ENCODE measurements at places on chromosomes 12 and 14.

GRCh38 chr12:112001576-112001975, 11.4 kb downstream of the TMEM116 start:
- no peak for DNase-seq

DNA sequence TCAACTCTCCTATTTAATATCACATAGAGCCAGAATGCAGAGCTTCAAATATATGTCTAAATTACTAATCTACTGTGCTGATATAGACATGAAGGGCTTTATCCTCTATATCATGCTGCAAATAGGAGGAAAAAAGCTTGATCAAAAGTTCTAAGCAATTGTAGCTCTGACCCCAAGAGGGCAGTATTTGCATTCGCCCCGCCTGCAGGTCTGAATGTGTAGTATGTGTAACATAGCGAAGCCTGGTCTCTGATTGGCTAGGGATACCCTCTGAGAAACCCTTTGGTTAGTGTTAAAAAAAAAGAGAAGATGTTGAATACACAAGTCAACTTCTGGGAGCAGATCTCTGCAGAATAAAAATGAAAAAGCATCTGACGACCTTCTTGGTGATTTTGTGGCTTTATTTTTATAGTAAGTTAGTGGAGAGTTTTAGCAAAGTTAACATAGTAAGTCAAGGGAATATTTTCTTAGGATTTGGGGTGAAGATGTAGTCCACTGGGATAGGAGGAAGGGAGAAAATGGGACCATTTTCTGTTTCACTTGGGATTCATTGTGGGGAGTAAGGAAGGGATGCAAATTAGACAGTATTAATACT, 151.6 kb upstream of the OR4E1 start:
- peak; percentile 8 for DNase-seq

GRCh38 chr12:97639702-97640101, 177.1 kb downstream of the RMST start:
- no peak for DNase-seq

- no peak for DNase-seq
Measured at GRCh38 chr12:116881325-116881876, at the start of gene HRK. Gene HRK, minus strand, starts transcription at chr12:116881441. Its CDS starts 134 bp downstream, at chr12:116881307.

DNA sequence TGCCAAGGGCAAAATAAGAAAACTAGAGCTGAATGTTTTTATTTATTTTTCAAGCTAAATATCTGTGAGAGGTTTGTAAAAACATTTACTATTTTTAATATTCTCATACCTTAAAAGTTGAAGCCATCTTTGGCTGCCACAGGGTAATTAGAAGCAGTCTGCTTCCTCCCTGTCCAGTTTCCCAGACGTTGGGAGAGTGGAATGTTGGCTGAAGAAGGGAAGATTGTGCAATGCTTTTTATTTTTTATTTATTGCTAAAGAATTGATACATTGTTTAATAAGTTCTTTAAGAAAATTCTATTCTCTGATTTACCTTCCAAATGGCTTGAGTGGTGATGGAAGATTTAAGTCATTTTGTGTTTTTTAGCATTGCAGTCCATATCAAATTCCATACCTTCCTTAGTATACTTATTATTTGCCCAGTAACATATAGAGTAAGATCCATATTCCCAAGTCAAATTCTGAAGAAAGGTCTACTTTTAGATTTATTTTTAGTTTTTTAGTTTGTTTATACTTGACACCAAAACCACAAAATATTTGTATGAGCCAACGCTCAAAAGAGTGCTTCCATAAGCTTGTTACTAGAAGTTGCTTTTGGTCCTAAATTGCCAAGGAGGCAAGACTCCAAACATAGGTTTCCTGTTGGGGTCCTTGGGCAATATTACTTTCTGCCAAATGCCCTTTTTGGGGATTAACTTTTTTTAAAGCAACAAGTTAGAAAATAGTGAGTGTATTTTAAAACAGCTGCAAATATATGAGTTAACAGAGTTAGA, 124.0 kb upstream of the CPM start:
- no peak for DNase-seq
